Pericardium fibroblast (primary cell): ENCODE measurements at places on chromosomes 3 and 15. TPM values are rescaled to one million over a fixed set of nuclear protein-coding genes. Genes with fewer than 3 reads are reported as not detected.

The SAMMSON gene
- total RNA-seq: not detected in 2 replicates

The LMOD3 gene
- total RNA-seq: 0.26 TPM in 1 of 2 replicates, not detected in the other

The MESP2 gene
- total RNA-seq: 0.23 and 0.68 TPM in 2 replicates

The HDC gene
- total RNA-seq: not detected in 2 replicates
